ENCODE measurements at places on chromosomes 13 and 19. TPM values are rescaled to one million over a fixed set of nuclear protein-coding genes. Genes with fewer than 3 reads are reported as not detected.

DNA sequence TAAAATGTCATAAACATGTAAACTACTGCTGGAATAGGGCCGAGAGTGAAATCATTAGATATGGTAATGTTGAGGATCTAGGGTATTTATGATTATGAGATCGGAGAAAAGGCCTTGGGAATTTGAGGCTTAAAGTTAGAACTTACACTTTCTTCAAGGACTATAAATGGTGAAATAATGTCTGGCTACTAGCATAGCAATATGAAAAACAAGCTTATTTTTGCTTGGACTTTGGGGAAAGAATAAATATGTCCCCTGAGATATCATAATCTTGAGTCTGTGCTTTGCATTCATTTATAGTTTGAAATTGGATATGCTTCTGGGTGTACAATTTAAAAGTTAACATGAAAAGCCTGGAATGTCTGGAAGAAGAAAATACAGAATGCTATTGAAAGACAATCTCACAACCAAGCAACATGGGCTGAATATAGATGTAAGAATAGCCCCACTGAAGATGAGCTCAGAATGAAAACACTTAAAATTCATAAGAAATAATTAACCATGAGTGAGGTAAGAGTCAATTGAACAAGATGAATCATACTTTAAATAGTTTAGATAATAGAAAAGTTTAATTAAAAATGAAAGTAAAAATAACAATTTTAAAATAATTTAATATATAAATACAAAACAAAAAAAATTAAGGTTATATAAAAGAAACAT, 1555.4 kb upstream of the MIR17HG start:
- DNase-seq: no peak

DNA sequence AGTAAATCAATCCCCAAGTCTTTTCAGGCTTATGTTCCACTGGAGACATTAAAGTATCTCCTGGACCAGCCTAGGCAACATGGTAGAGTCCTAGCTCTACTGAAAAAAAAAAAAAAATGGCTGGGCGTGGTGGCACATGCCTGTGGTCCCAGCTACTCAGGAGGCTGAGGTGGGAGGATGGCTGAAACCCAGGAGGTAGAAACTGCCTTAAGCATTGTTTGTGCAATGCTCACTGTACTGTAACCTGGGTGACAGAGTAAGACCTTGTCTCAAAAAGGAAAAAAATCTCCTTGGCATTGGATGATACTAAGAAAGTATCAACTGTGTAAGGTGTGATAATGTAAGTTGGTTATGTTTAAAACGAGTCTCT, 8.8 kb downstream of the KLK8 start:
- DNase-seq: no peak

Gene FPR2
- not detected for total RNA-seq

DNA sequence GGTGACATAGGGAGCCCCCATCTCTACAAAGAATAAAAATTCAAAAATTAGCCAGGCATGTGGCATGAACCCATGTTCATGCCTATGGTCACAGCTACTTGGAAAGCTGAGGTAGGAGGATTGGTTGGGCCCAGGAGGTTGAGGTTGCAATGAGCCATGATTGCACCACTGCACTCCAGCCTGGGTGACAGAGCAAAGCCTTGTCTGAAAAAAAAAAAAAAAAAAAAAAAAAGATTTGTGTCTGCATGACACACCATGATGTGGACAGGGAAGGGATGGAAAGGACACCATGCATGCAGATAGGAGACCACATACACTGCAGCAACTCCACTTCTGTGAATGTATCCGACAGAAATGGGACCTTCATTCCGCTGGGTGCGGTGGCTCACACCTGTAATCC, 34.0 kb upstream of the HOMER3 start:
- DNase-seq: no peak

GRCh38 chr19:51422053-51422448, 4.6 kb upstream of the SIGLEC10 start:
- DNase-seq: peak; percentile 94

Gene TINCR
- total RNA-seq: 1.3 TPM

DNA sequence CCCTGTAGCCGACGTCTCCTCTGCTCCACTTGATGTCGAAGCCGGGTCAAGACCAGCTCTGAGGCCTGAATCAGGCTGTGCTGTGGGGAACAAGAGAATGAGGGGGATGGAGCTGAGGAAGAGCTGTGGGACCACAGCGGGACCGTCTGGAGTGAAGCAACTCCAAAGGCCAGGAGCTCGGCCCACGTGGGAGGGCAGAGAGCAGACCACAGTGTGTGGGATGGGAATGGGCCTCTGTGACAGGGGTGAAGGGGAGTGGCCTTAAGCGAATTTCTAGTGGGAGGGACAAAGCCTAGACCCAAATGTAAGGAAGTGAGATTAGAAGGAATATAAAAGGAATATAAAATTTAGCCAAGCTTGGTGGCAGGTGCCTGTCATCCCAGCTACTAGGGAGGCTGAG, 3.8 kb upstream of the SLC8A2 start:
- DNase-seq: peak; percentile 26

Gene WDR87
- total RNA-seq: not detected

DNA sequence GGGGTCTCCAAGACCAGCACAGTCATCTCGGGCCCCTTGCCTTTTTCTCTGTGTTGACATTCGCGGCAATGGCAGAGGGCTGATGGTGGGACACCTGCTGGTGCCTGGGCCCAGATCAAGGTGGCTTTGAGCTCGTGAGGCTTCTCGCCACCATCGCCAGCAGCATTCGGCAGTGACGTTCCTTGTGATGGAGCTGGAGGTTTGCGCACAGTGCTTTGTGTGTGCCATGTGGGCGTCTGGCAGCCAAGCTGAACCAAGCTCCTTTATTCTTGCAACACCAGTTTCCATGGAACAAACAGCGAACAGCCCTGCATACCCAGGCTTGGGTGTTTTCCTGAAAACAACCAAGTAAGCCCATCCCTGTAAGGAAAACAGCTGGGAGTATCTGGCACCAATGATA, 9.1 kb upstream of the TMEM255B start:
- DNase-seq: no peak

All from cardiac muscle cell (in vitro differentiated cells and primary cell).